Bronchial epithelial cell (primary cell): ENCODE measurements at places on chromosomes 7 and 10.
A peak's percentile ranks its signal among the peaks of the same experiment; 100 is the strongest.

DNA sequence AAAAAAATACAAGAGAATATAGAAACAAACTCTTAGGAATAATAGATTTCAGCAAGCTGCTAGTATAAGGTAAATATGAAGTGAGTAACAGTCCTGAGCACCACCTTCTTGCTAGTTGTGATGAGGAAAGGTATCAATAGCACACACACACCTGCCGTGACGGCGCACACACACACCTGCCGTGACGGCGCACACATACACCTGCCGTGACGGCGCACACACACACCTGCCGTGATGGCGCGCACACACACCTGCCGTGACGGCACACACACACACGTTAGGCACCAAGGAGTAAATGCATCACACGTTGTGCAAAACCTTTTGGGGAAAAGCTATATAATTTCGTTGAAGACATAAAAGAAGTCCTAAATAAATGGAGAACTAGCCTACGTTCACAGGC is 4.7 kb upstream of the JAKMIP3 start:
- DNase-seq: no peak

DNA sequence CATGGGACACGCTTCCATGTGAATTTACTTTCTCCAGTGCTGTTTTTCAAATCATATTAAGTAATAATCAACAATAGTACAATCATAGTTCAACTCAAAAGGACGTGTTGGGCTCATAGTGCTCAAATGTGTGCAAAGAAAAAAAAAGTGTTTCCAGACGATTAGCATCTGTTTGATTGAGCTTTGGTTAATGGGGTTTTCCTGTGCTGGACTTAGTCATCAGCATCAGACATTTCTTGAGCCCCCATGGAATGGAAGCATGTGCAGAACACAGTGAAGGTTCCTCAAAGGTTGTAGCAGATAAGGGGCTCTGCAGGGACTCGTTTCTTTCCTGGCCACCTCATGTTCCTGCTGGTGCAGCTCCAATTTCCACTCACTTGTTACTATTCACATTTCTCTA is 233.9 kb downstream of the PAXIP1 start:
- DNase-seq: no peak

GRCh38 chr7:142932386-142933091 is 1.0 kb downstream of the TRPV5 start:
- DNase-seq: no peak

GRCh38 chr7:128151635-128152034 is 89.4 kb upstream of the LEP start:
- no peak for DNase-seq

GRCh38 chr7:74627661-74628411 is 29.7 kb upstream of the GTF2I start:
- DNase-seq: no peak

- no peak for DNase-seq
These were observed 60.0 kb upstream of the MKLN1 start for GRCh38 chr7:131267631-131268030.

DNA sequence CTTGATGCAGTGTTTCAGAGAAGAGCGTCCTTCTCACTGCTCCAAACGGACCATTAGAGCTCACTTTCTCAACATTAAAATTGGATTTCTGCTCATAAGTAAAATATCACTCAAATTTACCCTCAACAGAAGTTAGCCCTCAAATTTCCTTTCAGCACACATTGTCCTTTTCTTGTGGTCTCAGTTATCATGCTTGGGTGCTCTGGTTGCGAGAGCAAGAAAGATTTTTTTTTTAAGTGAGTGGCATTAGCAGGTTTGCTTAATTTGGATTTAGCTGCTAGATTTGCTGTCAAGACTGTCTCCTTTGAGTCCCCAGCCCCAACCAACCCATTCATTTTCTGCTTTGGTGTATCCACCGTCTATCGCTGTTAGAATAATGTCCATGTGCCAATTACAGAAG is 2.6 kb upstream of the CH25H start:
- DNase-seq: no peak

DNA sequence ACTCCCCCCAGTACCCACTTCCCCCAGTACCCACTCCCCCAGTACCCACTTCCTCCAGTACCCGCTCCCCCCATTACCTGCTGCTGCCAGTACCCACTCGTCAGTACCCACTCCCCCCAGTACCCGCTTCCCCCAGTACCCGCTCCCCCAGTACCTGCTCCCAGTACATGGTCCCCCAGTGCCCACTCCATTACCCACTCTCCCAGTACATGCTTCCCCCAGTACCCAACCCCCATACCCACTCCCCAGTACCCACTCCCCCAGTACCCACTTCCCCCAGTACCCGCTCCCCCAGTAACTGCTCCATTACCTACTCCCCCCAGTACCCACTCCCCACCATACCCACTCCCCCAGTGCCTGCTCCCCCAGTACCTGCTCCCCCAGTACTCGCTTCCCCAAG is 550.6 kb downstream of the DNAJB6 start:
- DNase-seq: no peak

- no peak for DNase-seq
These were observed 32.4 kb upstream of the SMKR1 start for GRCh38 chr7:129469930-129470329.

- no peak for DNase-seq
These were observed 1.1 kb downstream of the SH3PXD2A start for GRCh38 chr10:103854265-103854685.

GRCh38 chr7:50331564-50332208 is 27.2 kb downstream of the IKZF1 start:
- DNase-seq: peak; percentile 36

GRCh38 chr7:132614428-132615318 is 38.4 kb upstream of the PLXNA4 start:
- no peak for DNase-seq

DNA sequence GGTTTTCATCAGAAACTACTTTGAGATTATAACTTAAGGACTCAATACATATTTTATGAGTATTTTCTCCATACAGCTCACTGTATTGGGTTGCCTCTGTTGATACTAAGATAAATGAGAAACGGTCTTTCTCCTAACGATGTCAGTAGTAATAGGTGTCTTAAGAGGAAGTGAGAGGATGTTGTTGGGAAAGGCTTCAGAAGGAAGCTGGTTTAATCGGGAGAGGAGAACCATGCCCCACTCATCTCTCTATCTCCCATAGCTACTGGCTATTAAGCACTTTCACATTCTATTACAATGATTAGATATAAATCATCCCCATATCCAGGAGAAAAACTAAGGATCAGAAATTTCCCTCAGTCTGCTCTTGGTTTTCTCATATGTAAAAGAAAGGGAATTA is 2.0 kb downstream of the CLEC5A start:
- DNase-seq: peak; percentile 2

- no peak for DNase-seq
These were observed 97.6 kb upstream of the GSDME start for GRCh38 chr7:24854866-24855265.

GRCh38 chr10:15099886-15100285 is 2.7 kb downstream of the RPP38 start:
- no peak for DNase-seq

DNA sequence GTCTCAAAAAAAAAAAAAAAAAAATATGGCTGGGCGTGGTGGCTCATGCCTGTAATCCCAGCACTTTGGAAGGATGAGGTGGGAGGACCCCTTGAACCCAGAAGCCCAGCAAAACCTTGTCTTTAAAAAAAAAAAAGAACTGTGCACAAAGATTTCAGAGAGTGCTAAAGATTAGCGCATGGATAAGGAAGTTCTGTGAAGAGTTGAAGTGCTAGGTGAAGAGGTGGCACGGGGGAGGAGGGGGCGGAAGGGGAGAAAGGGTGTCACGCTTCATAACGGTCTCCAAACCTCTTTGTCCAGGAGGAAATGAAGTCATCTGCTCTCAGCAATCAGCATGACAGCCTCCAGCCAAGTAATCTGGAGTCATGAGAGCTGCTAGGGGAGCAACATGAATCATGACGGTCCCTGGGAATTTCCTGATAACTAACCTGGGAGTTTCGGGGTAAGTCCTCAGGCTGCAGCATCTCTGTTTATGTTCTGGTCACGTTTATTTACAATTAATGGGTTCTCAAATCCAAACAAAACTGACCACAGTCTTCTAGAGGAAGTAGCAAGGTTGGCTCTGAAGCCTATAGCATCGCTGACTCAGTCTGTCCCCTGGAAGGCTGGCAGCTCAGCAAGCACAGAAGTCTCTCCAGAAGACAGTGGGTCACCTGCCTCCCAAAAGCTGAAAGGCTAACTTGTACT is 1.9 kb upstream of the PLAU start:
- peak; percentile 99 for DNase-seq

GRCh38 chr7:96861-97260 is 95.5 kb upstream of the FAM20C start:
- no peak for DNase-seq
